Esophagus squamous epithelium (tissue), 5 donors: ENCODE measurements at places on chromosomes 16 and 17.

GRCh38 chr17:538181-538973 is 176.3 kb downstream of the VPS53 start:
- DNase-seq: no peak

DNA sequence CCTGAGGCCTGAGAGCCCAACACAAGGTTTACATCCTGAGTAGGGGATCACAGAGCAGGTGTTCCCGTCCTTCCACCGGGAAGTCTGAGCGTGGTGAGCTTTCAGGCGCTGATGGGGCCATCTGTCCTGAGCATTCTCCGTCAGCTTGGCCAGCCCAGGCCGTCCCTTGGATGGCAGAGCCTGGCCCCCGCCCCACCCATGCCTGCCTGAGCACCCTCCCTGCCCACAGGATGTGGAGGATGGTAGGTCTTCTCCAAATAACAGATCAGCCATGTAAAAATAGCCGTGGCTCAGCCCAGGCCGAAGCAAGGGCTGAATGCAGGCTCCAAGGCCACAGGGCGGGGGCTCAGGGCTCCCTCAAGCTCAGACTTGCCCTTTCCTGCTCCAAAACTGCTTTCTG is 20.2 kb downstream of the SPNS2 start:
- no peak for DNase-seq

DNA sequence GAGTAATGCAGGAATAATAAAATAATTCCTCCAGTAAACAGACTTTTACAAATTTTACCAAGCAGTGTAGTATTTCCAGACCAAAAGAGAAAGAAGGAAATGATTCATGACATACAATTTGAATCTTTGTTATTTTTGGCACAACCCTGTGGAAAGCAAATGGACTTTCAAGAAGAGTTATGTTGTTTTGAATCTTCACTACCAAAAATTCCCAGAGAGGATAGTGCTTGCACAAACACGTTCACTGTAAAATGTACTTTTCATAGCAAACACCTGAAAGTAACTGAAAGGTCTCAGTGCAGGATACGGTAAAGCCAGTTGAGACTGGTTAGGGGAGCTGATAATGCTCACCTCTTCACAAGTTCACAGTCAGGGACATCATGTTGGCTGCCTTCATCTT is 107.1 kb downstream of the USP22 start:
- DNase-seq: no peak

GRCh38 chr17:75845058-75845711 is 981 bp upstream of the UNC13D start:
- no peak for DNase-seq
